ENCODE measurements at places on chromosomes 5 and 9. TPM values are rescaled to one million over a fixed set of nuclear protein-coding genes. Genes with fewer than 3 reads are reported as not detected.

Gene SPACA9
- 4.0 TPM for total RNA-seq

Gene TUSC1
- total RNA-seq = 14.1 TPM

DNA sequence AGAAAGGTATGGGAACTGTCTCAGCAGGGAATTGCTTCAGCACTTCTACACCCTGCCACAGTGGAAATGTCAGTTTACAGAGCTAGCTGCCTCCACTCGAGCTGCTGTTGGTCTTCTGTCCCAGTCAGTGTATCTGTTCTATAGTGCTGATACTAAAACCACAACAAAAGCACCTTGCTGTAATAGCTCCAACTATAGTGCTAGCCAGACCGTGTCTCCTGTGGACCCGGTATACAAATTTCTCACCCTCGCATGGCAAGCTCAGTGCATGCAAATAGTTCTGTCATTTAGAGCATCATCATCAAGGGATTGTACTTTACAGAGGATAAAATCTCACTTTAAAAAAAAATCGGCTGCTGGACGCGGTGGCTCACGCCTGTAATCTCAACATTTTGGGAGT is 51.5 kb upstream of the IQGAP2 start:
- no peak for DNase-seq

GRCh38 chr5:142263346-142263745 is 61.5 kb downstream of the SPRY4 start:
- no peak for DNase-seq

GRCh38 chr9:76586390-76587314 is 127.7 kb downstream of the GCNT1 start:
- DNase-seq = no peak

- DNase-seq = peak; percentile 76
Measured at GRCh38 chr5:132777209-132778069, at the start of gene SEPTIN8. SEPTIN8 (minus strand) TSS chr5:132777239; CDS start chr5:132777137, 102 bp downstream.

GRCh38 chr5:2185646-2186471 is 303.1 kb upstream of the IRX4 start:
- DNase-seq = no peak

DNA sequence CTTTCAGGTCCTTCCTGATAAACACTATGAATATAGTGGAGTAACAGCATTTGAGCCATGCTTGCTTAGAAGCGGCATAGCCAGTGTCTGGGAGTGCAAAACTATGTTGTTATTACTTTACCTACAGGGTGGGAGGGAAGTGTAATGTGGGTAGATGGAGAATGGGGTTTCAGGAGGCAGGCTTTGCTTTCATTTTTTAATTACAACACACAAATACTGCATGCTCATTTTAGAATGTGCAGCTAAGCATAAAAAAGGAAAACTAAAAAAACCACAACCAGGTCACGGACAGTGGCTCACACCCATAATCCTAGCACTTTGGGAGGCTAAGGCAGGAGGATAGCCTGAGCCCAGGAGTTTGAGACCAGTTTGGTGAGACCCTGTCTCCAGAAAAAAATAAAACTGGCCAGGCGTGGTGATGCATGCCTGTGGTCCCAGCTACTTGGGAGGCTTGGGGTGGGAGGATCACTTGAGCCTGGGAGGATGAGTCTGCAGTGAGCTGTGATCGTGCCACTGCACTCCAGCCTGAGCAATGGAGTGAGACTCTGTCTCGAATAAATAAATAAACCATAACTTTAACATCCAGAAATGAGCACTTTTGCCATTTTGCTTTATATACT is 20.2 kb downstream of the HAVCR1 start:
- DNase-seq = no peak
